ENCODE measurements at places on chromosomes 2 and 18. TPM values are rescaled to one million over a fixed set of nuclear protein-coding genes. Genes with fewer than 3 reads are reported as not detected.

The SP5 gene
- not detected for polyA plus RNA-seq

The FBLN7 gene
- polyA plus RNA-seq: not detected

The CCDC141 gene
- polyA plus RNA-seq: 1.5 TPM

The RASGRP3 gene
- polyA plus RNA-seq: not detected

The GULP1 gene
- polyA plus RNA-seq: not detected

The ZNF521 gene
- polyA plus RNA-seq: not detected

The CFAP221 gene
- polyA plus RNA-seq: not detected

The CTAGE1 gene
- not detected for polyA plus RNA-seq

The SLC19A3 gene
- not detected for polyA plus RNA-seq

The MORN2 gene
- 7.2 TPM for polyA plus RNA-seq
